ENCODE measurements at places on chromosomes 16 and 17.

DNA sequence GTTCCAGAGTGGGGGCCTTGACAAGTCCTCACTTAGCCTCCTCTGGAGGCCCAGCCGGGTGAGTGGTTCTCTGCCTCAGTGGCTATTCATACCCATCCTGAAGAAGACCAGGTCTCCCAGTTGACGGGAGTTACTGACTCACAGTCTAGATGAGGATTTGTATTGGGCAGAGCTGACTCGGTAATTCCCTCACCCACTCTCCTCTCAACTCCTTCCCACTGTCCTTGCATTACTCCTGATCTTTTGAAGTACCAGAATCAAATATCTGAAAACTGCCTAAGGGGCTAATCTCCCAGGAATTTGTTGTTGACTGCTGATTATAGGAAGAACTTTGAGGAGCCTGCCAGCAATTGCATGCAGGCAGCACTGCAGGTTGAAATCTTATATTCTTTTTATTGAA is 14.2 kb downstream of the SAP30BP start:
- peaks cover 24% of the 10 kb centered on the region for H3K4me1 ChIP-seq
- H3K27ac ChIP-seq: no peak overlapping the region
- no peak overlapping the region for H3K4me3 ChIP-seq
- no peak for DNase-seq
- no peaks in the 10 kb centered on the region for H3K27me3 ChIP-seq

DNA sequence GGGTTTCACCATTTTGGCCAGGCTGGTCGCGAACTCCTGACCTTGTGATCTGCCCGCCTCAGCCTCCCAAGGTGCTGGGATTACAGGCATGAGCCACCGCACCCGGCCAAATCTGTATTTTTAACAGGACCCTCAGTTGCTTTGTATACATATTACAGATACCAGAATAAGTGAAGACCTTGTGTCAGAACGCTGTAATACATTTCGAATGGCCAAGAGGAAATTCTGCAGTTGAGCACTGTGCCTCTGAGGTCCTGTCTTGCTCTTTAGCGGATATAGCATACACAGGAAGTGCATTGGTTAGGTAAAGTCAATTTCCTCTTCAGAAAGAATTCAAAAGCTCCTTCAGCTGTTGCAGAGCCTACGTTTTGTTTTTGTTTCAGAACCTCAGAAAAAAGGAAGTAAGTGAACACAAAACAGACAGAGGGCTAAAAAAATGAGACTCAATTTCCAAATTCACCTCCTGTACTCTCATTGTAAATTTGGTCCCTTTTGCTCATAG is 15.7 kb downstream of the CRLF3 start:
- H3K27ac ChIP-seq: peak overlapping the region; percentile 97
- peaks cover 61% of the 10 kb centered on the region for H3K4me1 ChIP-seq
- no peak for DNase-seq
- peak overlapping the region; percentile 82 for H3K4me3 ChIP-seq

- no peaks in the 10 kb centered on the region for H3K27me3 ChIP-seq
- DNase-seq: no peak
- peaks cover 26% of the 10 kb centered on the region for H3K4me1 ChIP-seq
- H3K36me3 ChIP-seq: no peaks in the 10 kb centered on the region
- peak overlapping the region; percentile 13 for H3K27ac ChIP-seq
- no peak overlapping the region for H3K4me3 ChIP-seq
These were observed 19.8 kb upstream of the MAPK3 start for GRCh38 chr16:30142672-30143346.

DNA sequence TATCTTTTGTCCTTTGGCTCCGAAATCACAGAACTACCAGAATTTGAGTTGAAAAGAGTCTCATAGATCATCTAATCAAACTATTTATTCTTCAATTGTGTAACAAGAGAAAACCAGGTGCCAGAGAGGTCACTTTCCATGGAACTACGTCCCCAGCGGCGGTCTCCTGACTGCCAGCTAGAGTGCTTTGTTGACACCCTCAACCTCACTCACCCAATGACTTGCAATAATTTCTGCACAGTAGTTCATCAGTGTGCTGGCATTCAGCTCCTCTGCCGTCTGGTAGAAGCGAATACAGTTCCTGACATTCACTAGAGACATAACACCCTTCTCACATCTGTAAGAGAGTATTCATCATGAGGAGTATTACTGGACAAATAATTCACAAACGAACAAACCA is 54.2 kb downstream of the ANKFY1 start:
- DNase-seq: no peak
- H3K27me3 ChIP-seq: no peaks in the 10 kb centered on the region
- no peak overlapping the region for H3K4me3 ChIP-seq
- H3K27ac ChIP-seq: no peak overlapping the region

- no peak overlapping the region for H3K27ac ChIP-seq
- H3K4me3 ChIP-seq: no peak overlapping the region
These were observed 522 bp downstream of the DNASE1 start for GRCh38 chr16:3655030-3655395.

GRCh38 chr17:43676471-43676870 is 14.7 kb upstream of the MEOX1 start:
- H3K27ac ChIP-seq: no peak overlapping the region
- DNase-seq: no peak
- no peaks in the 10 kb centered on the region for H3K36me3 ChIP-seq
- H3K27me3 ChIP-seq: peaks cover 9% of the 10 kb centered on the region
- H3K4me1 ChIP-seq: peaks cover 8% of the 10 kb centered on the region

All from activated naive CD8-positive, alpha-beta T cell treated with anti-CD3 and anti-CD28 coated beads for 36 hours (primary cell).